Epithelial cell of proximal tubule (primary cell): ENCODE measurements at places on chromosomes 1 and 21. TPM values are rescaled to one million over a fixed set of nuclear protein-coding genes. Genes with fewer than 3 reads are reported as not detected.

DNA sequence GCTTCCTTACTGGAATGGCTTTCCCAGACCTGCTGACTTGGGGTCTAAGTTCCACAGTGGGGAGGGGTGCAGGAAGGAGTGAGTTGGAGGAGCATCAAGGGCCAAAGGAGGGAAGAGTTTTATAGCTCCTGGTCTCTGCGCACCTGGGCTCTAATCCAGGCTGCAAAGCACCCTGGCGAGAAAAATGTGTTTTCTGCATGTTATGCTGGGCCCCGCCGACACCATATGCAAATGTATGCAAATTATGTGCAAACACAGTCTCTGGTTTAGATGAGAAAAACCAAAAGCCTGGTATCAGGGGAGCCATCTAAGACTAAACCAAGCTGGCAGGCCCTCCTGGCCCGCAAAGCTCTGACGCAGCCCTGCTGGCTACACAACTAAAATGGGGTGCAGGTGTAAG, 95.0 kb downstream of the VWA5B1 start:
- no peak for DNase-seq

- DNase-seq = no peak
These were observed 51.2 kb downstream of the STUM start for GRCh38 chr1:226599636-226600238.

Gene FAM72D
- total RNA-seq = 6.1 TPM in 2 replicates

DNA sequence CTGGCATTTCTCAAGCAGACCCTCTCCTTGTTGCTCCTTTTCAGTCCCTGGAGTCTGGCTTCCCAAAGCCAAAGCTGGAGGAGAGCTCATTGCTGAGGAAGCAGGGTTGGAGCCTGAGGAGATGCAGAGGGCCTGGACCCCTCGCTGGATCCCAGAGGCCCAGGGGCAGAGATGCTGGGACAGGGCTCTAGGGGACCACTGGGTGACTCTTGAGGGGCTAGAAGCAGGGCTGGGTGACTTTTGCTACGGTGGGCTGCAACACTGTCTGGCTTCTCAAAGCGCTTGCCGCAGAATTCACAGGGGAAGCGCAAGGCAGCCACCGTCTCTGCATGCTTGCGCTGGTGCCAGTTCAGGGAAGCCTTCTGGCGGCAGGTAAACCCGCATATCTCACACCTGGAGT, 8.8 kb downstream of the ZNF692 start:
- no peak for DNase-seq
